ENCODE measurements at places on chromosomes 13 and 19.

DNA sequence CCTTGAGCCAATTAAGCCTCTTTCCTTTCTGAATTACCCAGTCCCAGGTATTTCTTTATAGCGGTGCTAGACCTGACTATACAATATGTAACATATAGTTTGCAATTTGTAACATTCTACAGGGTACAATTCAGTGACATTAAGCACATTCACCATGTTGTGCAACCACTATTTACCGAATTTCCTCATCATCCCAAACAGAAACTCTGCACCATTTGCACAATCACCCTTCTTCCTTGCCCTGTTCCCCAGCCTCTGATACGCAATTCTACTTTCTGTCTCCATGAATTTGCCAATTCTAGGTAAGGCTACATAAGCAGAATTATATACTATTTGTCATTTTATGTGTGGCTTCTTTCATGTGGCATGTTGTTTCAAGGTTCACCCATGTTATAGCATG is 13.7 kb upstream of the SIGLEC10 start:
- no peak for DNase-seq

GRCh38 chr19:41354343-41354953 is 726 bp upstream of the TGFB1 start:
- DNase-seq: no peak

GRCh38 chr19:9308091-9308770 is 1.4 kb downstream of the ZNF699 start:
- no peak for DNase-seq

GRCh38 chr13:59671881-59672280 is 491.8 kb downstream of the DIAPH3 start:
- no peak for DNase-seq

GRCh38 chr13:41383386-41383785 is 72.3 kb downstream of the NAA16 start:
- no peak for DNase-seq

GRCh38 chr13:93529961-93530360 is 303.4 kb downstream of the GPC6 start:
- no peak for DNase-seq

DNA sequence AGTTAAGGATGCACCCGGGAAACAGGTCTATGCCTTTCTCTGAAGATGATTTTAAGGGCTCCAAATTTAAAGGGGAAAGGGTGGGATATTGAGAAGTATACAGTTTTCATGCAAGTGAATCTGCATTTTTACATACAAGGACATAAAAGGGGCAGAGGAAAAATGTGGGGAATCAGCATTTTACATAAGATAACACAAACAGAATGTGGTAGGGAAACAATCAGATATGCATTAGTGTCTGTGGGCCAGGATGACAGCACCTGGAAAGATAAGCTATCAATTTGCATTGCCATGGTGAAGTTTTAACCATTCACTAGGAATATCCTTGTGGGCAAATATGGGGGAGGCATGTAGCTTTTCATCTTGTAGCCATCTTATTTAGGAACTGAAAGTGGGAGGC is 24.1 kb downstream of the IGFL3 start:
- DNase-seq: no peak

DNA sequence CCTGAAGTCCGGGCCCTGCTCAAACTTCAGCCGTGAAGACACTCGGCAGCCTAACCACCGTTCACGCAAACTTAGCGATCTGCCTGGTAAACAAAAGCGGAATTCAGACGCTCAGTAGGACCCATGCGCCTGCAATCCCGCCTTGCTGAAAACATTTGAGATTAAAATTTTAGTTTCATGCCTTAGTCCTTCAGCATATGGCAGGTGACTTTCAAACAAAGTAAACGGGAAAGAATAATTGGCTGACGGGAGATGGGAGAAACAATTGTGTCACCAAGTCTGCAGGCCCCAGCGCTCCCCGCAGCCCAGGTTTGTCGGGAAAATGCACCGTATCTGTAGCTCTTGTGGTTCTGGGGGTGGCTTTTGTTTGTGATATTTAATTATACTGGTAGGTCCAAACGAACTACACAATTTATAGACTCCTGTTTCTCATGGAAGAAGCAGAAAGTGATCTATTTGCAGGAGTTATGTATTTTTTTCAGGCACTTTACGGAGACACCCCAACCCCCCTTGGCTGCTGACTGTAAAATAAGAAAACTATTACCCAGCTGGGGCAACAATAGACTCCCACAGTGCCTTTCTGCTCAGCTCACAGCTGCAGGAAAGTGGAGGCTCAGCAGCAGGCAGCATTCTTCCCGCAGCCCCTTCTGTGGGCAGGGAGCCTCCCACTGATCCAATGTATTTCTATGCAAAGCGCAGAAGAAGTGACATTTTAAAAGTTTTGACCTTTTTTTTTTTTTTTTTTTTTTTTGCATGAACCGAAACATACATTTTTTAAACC is 94.8 kb downstream of the SOX1 start:
- no peak for DNase-seq

DNA sequence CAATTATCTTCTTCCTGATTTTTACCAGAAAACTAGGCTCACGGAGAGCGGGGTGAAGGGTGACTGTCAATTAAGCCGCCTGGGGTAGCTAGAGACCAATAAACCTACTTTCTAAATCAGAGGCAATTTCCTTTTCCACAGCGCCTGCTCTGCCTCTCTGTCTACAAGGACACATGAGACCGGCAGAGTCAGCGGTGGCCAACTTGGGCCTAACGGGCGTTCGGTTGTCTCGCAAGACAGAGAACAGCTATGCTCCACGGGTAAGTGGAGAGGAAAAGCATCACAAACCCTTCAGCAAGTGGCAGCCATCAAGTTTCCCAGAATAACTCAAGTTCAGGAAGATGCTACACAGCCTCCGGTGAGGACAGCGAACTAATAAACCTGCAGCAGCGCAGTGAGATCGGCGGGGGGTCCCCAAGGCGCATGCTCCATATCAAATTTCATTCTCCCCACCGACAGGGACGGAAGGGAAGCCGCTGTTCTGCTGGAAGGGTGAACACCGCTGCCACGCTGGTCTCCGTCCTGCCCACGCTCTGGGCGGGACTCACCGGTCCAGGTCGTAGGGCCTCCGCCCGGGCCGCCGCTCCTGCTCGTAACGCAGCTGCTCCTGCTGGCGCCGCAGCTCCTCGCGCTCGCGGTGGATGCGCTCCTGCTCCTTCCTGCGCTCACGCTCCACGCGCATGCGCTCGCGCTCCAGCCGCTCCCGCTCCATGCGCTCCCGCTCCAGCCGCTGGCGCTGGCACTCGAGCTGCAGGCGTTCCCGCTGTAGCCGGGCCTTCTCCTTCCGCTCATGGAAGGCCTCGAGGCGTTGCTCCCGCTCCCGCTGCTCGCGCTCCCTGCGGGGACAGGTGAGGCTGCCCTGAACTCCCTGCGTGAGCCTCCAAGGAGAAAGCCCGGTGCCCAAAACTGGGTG is 25.8 kb upstream of the TINCR start:
- no peak for DNase-seq

DNA sequence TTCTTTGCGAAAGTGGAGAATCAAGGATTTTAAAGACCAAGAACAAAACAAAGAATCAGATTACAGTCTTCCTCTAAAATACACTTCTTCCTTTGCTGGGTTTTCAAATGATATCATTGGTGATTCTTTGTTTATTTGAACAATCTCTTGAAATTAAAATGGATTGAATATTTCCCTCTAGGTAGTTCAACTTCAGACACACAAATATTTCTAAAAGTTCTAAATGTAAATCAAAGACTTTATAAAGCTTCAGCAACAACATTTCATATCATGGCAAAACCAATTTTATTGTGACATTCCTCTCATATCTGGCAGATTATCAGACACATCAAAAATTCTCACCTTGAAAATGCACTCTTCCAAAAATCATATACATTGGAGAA is 13.0 kb downstream of the ZIC2 start:
- no peak for DNase-seq

DNA sequence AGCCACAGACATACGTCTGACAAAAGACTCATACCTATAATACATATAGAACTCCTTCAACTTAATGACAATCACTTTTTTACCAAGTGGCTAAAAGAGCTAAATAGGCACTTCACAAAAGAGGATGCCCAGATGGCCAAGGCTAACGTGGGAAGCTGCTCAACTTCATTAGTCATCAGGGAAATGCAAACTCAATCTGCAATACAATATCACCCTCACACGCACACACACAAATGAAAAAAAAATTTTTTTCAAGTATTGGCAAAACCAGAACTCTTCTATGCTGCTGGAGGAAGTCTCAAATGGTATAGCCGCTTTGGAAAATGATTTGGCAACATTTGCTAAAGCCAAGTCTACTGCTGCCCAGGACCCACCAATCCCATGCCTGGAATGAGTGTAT is 14.6 kb upstream of the DNMT1 start:
- no peak for DNase-seq

DNA sequence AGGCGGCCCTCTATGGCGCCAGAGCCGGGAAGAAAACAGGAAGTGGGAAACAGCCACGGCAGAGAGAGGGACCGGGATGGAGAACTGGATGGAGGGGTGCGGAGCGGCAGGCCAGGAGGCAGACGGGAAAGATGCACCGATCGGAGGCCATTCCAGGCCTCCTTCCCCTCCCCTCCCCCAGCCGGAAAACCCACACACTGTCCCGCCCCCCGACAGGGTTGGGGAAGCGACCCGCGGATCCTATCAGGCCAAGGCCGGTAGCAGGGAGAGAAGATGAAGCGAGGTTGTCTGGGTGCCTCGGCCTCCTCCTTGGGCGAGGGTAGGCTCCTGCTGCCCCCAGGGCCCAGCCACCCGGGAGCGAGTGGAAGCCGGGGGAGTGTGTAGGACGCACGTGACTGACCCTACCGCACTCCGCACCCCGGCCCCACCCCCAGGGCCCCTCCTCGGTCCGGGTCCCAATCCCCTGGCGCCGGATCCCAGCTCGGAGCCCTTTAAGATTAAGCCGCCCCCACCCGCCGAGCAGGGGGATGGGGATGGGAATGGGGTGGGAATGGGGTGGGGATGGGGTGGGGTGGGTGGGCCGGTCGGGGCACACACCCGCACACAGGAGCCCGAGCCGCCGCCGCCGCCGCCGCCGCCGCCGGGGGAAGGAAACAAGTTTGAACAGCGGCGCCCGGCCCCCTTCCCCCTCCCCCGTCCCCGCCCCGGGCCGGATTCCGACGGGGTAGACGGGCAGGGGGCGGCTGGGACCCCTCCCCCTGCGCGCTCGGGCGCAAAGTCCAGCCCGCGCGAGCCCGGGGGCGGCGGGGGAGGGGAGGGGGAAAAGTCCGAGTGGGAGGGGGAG is 1.5 kb downstream of the ERF start:
- no peak for DNase-seq

GRCh38 chr19:12092956-12093355 is 28.4 kb downstream of the ZNF844 start:
- DNase-seq: no peak

- no peak for DNase-seq
Measured at GRCh38 chr19:48881741-48882657, 9.8 kb downstream of the PPP1R15A start.
